Stimulated activated CD8-positive, alpha-beta memory T cell treated with anti-CD3 and anti-CD28 coated beads, Interleukin-4, amount 100 ng/mL, for 1 hour (primary cell): ENCODE measurements at places on chromosomes 6 and 20.

GRCh38 chr20:63979557-63980316 is at the start of gene SAMD10:
Gene SAMD10 (minus strand): TSS chr20:63979642. CDS start chr20:63979467, 175 bp downstream.
- DNase-seq: peak; percentile 49

GRCh38 chr6:133939778-133940667 is 13.0 kb upstream of the TBPL1 start:
- no peak for DNase-seq

DNA sequence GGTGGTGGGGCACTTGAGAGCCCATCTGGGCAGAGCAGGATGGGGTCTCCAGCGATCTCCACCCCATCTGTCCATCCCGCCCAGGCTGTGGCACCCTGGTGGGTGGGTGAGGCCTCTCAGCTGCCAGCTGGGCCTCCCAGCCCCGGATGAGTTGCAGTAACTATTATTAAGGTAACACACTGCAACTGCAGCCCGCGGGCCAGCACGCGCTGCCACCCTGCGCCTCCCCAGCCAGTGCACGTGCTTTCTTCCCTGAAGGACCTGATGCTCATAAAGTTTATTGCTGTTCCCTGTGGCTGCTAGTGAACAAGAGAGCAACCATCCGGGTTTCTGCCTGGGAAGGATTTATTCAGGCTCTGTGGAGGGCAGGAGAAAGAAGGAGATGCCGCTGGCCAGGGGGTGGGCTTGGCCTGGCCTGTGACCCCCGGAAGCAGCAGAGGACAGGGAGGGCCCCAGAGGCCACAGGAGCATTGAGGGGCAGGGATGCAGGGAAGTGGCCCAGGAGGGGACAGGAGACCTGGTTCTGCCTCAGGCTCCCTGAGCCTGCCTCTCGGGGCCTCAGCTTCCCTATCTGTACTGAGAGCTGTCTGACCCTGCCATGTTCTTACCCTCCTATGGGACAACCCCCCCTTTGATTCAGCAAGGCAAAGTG is 1.7 kb downstream of the IP6K3 start:
- no peak for DNase-seq

GRCh38 chr20:2822073-2822472 is 5.9 kb downstream of the TMEM239 start:
- no peak for DNase-seq

DNA sequence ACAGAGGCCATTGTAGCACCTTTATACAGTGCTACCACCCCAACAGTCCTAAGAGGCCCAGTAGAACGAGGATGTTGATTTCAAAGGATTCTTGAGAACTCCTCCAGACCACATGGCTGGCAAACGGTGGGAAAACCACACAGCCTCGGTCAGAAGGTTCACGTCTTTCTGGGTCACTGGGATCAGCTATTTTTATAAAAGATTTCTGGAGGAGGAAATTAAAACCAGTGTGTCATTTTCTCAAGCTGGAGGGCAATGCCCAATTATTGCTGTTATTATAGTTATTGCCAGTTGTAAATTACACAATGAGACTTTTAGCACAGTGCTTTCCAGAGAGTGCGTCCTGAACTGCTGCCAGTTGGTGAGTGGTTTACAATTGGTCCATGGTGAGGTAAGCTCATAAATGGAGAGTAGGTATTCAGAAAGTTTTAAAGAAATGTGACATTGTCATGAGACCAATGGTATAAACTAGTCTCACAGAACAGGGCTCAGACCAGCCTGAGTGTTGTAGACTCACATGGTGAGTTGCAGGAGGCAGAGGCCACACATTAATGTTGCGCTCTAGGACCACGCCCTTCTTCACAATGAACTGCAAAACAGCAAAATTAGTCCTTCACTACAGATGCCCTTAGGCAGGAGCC is 8.4 kb upstream of the PPP1R14C start:
- DNase-seq: no peak

DNA sequence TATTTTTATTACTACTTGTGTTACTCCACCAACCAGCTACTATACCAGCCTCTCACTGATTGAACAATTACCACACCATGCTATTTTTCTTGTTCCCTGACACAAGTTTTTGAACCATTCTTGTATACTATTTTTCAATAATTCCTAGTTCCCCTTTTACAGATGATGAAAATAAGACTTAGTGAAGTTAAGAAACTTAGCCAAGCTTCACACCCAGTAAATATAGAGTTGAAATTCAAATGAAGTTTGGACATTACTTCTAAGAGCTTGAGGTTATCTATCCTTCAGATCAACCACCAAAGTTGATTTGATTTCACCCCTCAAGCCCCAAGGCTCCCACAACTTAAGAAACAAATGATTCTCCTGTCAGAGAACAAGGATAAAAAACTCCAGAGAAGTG is 13.1 kb upstream of the BCAS1 start:
- no peak for DNase-seq

- DNase-seq: no peak
Measured at GRCh38 chr6:108582618-108583017, 21.9 kb downstream of the FOXO3 start.

- no peak for DNase-seq
Measured at GRCh38 chr20:6718662-6719368, 48.7 kb upstream of the BMP2 start.

DNA sequence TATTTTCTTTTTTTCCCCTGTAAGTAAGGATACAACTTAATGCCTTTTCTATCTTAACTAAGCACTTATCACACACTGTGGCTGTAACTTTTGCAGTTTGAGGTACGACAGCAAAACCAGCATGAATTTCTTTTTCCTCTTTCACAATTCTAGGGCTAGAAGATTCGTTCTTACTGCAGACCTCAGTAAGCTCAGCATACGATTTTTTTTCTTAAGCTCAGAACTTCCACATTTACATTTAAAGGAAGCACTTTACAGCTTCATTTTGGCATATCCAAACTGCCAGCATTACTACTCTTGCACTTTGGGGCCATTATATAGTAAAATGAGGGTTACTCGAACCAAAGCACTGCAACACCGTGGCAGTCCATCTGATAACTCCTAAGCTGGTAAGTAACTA is 889 bp upstream of the CHMP4B start:
- DNase-seq: no peak

GRCh38 chr6:128827675-128828464 is 55.1 kb upstream of the LAMA2 start:
- DNase-seq: no peak

- no peak for DNase-seq
Measured at GRCh38 chr20:47156301-47157137, 200.0 kb downstream of the ZMYND8 start.

DNA sequence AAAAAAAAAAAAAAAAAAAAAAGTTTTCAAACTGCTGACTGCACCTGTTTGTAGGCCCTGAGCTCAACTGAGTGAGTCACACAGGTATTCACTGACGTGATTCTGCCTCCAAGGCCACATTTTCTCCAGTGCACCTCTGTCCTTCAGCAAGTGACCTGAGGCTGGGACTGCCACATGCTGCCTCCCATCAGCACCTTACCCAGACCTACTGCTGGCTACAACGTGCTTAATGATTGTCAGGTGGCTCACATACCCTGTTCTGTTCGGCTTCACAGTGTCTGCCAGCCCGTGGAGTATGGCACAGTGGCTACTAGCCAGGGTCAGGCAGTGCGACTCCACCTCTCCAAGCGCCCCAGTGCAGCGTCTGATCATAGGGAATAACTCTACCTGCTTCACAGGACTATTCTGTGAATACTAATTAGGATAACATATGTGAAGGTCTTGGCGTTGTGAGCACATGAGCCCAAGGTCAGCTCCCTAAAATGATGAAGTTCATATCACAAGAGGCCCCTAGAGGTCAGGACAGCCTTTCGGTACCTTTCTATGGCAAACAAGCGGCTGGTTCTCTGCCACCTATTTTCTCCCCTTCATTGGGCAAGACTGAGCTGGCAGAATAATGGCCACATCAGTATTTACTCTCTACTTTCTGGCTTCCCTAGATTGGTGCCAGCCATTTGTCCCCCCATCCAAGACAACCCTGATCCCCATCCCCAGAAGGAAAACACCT is 28.1 kb downstream of the RIPOR3 start:
- DNase-seq: no peak

- DNase-seq: no peak
Measured at GRCh38 chr20:63377256-63377941, 16.2 kb upstream of the CHRNA4 start.

- DNase-seq: no peak
Measured at GRCh38 chr6:162612613-162613012, 115.0 kb downstream of the PRKN start.

DNA sequence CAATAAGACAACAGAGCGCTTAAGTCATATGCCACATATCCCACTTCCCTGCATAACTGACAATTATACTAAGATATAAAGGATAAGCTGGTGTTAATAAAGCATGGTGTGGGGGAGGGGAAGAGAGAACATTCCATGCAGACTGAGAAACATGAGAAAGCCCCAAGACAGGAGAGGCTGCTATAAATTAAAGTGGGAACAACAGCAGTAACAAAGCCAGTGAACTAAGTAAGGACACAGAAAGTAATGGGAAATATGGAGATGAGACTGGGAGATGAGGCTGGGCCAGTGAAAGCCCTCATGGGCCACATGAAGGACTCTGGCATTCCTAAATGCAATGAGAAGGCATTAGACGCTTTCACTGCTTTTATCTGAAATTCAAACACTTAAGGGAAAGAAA is 41.3 kb downstream of the SESN1 start:
- DNase-seq: no peak

DNA sequence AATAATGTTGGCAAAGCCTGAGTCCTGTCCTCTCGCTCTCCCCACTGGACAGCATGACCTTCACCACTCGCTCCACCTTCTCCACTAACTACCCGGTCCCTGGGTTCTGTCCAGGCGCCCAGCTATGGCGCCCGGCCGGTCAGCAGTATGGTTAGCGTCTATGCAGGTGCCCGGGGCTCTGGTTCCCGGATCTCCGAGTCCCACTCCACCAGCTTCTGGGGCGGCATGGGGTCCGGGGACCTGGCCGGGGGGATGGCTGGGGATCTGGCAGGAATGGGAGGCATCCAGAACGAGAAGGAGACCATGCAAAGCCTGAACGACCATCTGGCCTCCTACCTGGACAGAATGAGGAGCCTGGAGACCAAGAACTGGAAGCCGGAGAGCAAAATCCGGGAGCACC is 20.5 kb downstream of the RNF114 start:
- DNase-seq: no peak

- DNase-seq: no peak
Measured at GRCh38 chr6:20481281-20481680, 53.0 kb upstream of the CDKAL1 start.

DNA sequence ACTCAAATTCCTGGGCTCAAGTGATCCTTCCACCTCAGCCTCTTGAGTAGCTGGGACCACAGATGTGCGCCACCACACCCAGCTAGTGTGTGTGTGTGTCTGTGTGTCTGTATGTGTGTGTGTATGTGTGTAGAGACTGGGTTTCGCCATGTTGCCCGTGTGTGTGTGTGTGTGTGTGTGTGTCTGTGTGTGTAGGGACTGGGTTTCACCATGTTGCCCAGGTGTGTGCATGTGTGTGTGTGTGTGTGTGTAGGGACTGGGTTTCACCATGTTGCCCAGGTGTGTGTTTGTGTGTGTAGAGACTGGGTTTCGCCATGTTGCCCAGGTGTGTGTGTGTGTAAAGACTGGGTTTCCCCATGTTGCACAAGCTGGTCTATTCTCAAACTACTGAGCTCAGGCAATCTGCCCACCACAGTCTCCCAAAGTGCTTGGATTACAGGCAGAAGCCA is 28.3 kb downstream of the CDK5RAP1 start:
- DNase-seq: no peak

- no peak for DNase-seq
Measured at GRCh38 chr20:10113746-10114145, 79.0 kb downstream of the ANKEF1 start.

DNA sequence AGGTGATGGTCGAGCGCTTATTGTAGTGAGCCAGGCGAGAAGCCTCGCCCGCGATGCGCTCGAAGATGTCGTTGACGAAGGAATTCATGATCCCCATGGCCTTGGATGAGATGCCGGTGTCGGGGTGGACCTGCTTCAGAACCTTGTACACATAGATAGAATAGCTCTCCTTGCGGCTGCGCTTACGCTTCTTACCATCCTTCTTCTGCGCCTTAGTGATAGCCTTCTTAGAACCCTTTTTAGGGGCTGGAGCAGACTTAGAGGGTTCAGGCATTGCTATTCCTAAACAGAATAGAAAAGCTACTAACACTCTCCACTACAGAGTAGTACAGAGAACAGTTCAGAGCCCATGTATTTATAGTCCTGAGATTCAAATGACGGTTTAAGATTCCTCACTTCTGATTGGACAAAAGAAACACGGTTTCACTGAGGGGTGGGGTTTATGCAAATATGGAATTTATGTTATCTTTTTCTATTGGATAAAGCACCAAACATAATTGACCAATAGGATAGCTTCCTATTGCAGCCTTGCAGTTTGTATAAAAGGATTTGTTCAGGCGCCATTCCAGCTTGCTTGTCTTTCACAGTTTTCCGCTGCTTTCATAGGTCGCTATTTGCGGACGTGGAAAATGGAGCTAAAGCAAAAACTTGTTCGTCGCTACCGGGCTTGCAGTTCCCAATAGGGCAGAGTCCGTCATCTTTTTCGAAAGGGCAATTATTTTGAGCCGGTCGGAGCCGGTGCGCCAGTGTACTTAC is 43.7 kb upstream of the HFE start:
- DNase-seq: no peak

- DNase-seq: no peak
Measured at GRCh38 chr20:33093582-33093981, 14.1 kb downstream of the BPIFB4 start.

DNA sequence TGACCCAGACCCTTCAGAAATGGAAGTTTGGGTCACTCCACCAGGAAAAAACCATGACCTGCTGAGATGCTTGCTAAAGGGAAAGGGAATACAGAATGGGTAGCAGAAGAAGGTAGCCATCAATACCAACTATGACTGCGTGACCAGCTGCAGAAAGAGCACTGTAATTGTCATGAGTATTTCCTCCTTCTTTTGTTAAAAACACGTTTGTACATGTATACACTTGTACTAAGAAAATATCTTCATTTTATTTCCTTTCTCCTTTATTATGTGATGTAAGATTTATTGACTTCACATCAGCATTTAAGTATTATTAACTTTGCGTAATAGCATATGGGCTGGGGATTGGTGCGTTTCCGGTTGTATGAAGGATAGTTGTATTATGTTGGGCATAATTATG is 12.6 kb upstream of the MUC21 start:
- no peak for DNase-seq

DNA sequence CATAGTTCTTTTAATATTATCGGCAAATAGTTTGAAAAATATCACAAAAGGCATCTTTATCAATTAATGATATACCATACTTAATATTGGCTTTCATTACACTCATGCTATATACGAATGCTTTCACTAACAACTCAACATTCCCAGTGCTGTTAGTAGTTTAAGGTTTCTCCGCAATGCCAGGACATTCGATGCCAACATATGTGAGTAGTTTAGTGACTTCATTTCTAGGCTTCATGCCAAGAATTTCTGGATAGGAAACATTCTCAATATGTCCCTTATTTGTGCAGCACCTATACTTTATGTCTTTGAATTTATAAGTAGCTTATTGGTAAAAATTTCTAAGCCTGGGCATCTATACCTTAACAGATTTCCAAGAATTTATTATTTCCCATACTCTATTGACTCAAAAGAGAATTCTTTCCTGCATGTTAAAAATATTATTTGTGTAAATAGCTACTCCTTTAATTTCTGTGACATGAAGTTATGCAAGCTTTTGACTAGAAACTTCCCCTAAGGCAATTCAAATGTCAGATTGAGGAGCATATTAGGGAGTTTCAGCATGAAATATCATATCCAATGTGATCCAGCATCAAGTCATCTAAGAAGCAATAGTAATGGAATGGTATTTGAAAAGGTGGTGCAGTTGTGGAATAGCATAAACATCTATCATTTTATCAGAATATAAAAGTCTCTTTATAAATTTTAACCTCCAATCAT is 236.0 kb upstream of the STXBP5 start:
- DNase-seq: no peak

- no peak for DNase-seq
Measured at GRCh38 chr20:19849341-19850197, 91.5 kb downstream of the RIN2 start.
